ENCODE measurements at places on chromosomes 7 and 10.

GRCh38 chr7:98352621-98353020 is 48.3 kb downstream of the BAIAP2L1 start:
- DNase-seq, result no peak

GRCh38 chr7:155278921-155279320 is 18.8 kb upstream of the INSIG1 start:
- DNase-seq, result no peak

- no peak for DNase-seq
Measured at GRCh38 chr10:93854975-93855374, 38.8 kb upstream of the SLC35G1 start.

GRCh38 chr7:94567396-94567795 is 57.8 kb downstream of the CASD1 start:
- DNase-seq, result no peak

GRCh38 chr7:143979359-143979758 is 20.8 kb upstream of the OR6B1 start:
- no peak for DNase-seq

DNA sequence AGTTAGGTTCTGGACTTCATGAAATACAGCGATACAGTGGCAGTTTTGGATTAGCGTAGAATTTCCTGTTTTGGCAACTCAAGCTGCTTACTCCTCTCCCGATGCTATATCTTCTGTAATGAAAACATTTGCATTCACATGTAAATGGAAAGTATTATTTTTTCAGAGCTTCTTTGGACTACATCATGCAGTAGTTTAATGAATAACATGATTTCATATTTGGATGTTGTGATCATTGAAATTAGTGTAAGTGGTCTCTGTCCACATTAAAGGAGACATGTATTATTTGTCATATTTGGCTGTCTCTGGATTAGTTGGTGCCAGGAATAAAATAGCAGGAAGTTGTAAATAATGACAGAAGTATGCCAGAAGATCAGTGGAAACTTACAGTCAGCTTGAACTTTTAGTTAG is 331.6 kb downstream of the GFRA1 start:
- no peak for DNase-seq

- no peak for DNase-seq
Measured at GRCh38 chr7:28488061-28488791, 75.9 kb downstream of the CREB5 start.

GRCh38 chr10:58796242-58796641 is 283.6 kb downstream of the BICC1 start:
- DNase-seq, result no peak
